ENCODE measurements at places on chromosomes 12 and 14.

GRCh38 chr12:27456618-27457017, 10.1 kb downstream of the SMCO2 start:
- no peak for DNase-seq

DNA sequence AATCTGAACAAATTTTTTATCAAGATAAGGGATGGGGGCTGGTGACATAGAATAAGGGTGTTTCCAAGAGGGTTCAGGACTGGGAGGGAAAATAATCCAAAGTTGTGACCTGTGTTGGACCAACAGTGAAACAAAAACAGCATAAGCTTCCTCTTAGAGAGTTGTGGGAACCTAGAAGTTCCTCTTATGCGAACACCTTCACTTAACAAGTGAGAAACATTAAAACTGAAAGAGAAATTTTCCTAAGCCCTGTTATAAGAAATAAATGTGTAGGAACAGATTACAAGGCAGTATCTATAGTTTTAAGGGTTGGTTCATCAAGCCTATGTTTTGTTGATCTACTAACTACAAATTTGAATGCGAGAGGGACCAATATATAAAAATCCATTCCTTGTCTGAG, 58.4 kb downstream of the LLPH start:
- DNase-seq = no peak

GRCh38 chr14:36791402-36791801, 129.7 kb downstream of the PAX9 start:
- DNase-seq = no peak

- DNase-seq = no peak
These were observed 905 bp downstream of the ZNF84 start for GRCh38 chr12:133038118-133038709.

DNA sequence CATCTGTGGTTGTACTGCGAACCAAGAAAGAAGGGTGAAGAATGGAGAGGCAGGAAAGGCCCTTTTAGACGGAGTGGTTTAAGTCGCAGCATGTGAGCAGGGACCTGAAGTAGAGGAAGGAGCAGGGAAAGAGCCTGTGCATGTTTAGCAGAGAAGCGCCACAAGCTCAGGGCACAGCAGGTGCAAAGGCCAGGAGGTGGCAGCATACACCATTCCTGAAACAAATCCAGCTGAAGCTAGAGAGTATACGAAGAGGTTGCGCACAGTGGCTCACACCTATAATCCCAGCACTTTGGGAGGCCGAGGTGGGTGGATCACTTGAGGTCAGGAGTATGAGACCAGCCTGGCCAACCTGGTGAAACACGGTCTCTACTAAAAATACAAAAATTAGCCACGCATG, 49.9 kb downstream of the HELB start:
- no peak for DNase-seq

DNA sequence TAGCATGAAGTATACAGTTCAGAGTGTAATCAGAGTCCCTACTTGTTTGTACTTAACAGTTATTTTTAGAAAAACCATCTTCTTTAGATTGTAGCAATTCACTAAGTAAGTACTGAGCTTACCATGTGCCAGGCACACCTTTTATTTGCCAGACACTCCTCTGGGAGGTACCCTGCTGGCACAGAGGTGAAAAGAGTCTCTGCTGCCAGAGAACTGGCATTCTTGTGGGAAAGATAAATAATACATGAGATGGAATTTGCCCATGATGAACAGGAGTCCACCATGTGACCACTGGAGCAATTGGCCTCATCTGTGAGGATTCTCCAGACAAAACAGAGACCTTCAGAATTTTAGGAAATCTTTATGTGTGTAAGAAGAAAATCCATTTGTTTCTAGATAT, 199.3 kb upstream of the SLC16A7 start:
- DNase-seq = no peak

DNA sequence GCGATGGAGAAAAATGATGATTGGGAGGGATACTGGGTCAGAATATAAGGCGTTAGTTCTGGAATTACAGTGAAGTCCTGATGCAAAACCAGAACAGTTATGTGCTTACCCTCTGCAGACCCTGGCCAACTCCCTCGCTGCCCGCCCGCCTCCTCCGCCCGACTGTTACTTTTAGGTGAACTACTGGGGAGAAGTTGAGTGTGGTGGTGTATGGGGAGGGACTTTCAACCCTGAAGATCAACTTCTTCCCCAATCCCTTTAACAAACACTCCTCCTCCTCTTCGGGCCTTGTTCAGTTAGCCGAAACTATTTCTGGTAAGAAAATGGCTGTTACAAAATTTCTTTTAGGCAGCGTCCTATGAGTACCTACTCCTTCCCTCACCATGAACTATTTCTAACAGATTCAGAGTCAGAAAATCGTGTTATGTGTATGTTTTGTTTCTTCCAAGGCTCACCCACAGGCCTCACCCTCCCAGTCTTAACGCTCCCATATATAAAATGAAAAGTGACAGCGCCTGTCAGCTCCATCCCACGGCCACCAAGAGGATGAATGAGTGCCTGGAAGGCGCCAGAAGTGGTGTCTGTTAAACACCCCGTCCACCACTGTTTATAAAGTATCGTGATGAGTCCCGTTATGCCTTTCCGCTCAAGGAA, 1.3 kb downstream of the FBXO33 start:
- peak; percentile 8 for DNase-seq

DNA sequence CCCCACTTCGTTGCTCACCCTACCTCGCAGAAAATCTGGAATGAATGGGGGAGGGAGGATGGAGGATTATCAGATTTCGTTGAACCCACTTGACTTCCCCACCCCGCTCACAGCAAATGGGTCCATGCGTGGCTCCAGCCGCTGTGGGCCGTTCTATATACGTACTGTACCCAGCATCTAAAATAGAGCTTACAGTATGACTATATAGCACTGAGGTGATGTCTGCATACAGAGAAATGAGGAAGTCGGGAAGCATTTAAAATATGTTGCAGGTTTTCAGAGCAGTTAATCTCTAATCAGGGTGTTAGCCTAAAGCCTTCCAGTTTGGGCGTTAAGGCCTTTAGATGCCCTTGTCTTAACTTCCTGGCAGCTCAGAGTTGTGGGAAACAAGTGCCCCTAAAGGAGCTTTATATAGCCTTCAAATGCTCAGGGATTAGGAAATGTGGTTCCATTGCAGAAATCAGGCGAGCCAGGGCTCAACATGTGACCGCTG, 1.4 kb downstream of the BICDL1 start:
- DNase-seq = no peak

GRCh38 chr14:105884808-105885281, 358.5 kb downstream of the TMEM121 start:
- DNase-seq = no peak

DNA sequence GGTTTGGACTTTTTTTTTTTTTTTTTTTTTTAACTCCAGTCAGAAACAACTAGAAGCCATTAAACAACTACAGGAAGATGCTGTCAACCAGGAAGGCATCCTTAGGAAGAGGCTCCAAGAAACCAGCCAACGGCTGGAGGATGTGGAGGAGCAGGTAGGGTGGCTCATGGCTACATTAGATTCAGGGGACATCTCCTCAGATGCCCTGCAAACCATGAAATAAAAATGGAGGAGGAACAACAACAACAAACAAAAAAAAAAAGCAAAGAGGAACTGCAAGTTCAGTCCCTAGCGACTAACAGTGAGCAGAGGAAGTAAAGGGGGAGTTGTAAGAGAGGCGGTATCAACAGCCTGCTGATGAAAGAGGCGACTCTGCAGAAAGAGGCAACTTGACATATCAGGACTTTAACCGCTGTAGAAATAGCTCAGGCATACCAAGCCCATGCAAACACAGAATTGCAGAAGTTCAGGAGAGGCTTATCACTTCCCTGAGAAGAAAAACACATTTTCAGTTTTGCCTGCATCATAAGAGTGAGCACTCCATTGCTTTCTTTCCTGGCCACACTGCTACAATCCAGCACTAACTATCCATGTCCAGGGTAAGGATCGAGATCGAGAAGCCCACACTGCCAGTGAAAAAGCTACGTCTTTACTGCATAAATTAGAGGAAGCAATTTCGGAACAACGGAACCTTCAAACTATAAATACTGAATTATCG, 103.5 kb upstream of the BCAT1 start:
- DNase-seq = peak; percentile 15

- no peak for DNase-seq
These were observed 91.9 kb downstream of the SLC24A4 start for GRCh38 chr14:92414690-92415445.

GRCh38 chr12:127060933-127061332, 1206.0 kb upstream of the TMEM132C start:
- no peak for DNase-seq
